ENCODE measurements at places on chromosomes 16 and 17.
A peak's percentile ranks its signal among the peaks of the same experiment; 100 is the strongest.

DNA sequence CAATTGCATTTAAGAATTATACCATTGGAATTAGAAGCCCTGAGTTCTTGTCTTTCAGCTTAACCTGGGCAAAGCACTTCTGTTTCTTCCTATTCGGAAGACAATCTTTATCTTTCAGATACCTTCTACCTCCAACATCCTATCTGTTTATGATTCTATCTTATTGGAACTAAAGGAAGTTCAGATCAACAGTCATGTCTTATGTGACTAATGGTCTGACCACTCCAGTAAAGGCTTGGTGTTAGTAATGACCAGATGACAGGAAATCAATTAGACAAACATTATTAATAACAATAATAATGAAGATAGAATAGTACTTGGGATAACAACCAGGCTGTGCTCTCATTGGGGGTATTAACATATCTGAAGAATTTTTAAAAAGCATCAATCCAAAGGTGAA is 11.3 kb downstream of the HS3ST3A1 start:
- DNase-seq, result no peak

- DNase-seq, result no peak
Observed at GRCh38 chr17:79951361-79952264, 84.1 kb downstream of the TBC1D16 start.

- peak; percentile 16 for DNase-seq
Observed at GRCh38 chr16:56121156-56121500, 70.2 kb upstream of the GNAO1 start.

DNA sequence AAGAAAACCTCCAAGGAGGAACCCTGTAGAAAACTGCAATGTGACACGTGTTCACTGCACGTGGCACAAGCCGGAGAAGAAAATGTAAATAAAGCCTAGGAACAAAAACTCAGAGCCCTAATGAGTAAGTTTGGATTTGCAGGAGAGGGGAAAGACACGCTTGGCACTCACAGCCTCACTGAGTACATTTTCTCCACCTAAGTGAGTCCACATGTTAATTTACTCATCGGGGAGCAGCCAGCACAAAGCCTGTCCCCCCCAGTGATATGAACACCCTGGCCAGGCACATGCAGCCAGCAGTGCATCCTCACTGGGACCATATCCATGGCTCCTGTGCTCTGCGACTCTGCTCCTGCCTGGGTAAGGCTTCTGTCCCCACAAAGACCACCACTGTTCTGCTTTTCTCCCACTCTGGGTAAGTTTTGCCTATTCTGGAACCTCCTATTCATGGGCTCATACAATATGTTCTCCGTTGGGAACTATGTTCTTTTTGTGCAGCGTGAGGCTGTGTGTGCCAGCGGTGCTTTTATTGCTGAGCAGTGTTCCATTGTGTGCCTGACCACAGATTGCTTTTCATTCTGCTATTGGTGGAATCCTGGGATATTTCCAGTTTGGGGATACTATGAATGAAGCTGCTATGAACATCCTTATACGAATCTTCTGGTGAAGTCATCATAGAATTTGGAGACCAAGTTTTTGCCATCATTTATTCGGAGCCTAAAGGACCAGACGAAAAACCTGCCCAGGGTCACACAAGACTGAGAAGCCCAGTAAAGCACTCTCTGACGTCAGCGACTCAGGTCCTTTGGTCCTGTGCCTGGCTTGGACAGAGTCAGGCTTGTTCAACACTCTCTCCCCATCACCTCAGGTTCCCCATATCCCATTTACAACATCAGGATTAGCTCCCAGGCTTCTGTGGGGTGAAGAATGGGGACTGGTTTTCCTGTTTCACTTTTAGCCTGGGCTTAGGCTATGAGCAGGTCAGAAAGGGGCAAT is 53.3 kb downstream of the RNF112 start:
- DNase-seq, result no peak

GRCh38 chr17:61368832-61369450 is 30.7 kb upstream of the TBX2 start:
- no peak for DNase-seq

GRCh38 chr16:88409296-88410065 is 26.7 kb downstream of the ZNF469 start:
- no peak for DNase-seq

GRCh38 chr17:63928172-63928666 is 3.9 kb downstream of the CD79B start:
- DNase-seq, result no peak

DNA sequence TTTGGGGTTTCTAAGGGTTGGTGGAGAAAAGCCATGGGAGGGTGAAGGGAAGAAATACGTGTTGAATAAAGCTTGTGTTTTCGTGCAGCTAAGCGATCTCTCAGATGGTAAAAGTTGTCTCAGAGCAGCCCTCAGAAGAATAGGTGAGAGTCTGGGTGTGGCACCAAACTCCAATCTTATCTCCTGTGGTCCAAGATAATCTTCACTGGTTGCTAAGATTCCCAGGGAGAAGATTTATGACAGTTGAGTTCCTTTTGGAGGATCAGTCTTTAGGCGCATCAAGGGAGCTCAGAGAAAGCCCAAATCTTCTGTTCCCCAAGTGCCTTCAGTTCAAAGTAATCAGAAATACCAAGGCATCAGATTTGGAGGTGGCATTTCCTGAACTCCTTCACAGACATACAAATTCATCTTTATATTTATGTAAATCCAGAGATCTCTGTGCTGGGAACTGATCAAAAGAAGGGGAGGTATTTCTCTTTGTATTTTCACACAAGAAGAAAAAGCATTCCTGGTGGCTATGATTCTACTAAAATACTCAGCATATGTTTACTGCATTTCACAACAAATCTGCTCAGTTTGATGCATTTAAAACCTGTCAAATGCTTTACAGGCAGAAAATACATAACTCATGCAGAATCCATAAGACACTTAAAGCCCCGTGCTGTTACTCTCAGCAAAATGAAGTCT is 102.9 kb downstream of the ABCC12 start:
- no peak for DNase-seq

DNA sequence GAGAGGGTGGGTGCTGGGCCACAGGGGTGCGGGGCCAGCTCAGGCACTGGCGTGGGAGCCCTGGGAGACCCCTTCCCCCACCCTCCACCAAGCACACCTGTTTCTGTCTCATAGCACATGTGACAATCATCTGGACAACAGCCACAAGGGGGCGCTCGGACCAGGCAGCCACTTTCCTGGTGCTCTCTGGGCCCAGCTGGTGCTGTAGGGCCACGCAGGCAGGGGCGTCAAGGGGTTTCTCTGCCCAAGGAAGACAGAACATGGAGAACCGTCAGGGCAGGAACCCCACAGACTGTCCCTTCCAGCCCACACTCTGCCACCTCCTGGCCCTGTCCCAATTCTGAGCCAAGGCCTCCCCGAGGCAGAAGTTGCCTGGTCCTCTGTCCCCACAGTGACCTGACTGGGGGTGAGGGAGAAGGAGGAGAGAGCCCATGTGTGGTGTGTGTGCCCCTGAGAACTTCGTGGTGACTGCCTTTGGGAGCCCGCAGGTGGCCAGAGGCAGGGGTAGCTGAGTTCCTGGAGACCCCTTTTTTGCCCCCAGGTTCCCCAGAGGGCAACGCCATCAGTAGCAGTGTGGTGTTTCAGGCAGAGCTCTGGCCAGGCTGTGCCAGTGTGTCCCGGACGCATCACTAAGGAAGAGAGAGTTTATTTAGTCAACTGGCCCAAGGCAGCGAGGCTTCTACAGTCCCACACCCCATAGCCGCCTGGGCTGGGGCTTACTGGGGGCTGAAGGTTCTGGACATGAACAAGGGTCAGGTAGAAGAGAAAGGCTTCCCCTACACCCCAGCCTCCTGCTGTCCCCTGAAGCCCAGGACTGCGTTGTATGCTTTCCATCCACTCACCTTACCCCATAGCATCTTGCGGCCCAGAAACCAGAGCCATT is 3.1 kb upstream of the SETD6 start:
- peak; percentile 80 for DNase-seq

DNA sequence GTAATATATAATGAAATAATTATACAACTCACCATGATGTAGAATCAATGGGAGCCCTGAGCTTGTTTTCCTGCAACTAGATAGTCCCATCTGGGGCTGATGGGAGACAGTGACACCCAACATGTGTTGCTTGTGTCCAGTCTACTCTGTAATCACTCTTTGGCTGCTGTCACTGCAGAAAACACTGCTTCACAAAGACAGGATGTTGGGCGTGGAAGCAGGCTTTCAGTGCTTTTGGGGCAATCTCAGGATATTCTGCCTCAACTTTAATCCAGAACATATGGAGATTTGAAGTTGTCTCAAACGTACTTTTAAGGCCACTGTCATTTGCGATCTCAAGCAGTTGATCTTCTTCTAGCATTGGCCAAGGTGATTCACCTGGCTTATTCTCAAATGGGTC is 94.9 kb downstream of the CYTH1 start:
- no peak for DNase-seq

DNA sequence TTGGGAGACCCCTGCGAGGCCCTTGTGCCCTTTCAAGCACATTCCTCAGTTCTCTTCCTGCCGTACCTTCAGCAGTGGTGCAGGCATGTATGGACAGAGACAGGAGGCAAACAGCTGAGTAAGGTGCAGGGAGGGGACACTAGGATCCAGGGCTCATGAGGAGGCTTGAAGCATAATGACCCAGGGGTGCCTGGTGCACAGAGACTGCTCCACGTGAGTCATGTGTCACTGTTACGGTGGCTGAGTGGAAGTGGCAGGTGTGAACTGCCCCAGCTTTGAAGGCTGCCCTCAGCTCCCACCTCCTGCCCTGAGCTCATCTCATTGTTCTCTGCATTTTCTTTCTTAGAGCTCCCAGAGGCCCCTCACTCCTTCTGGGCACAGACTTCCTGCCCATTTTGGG is 124.8 kb downstream of the NTN1 start:
- DNase-seq, result no peak

GRCh38 chr17:57309479-57309878 is 53.2 kb downstream of the MSI2 start:
- no peak for DNase-seq

- no peak for DNase-seq
Observed at GRCh38 chr16:78645657-78646056, 546.2 kb downstream of the WWOX start.

GRCh38 chr16:13333336-13333735 is 431.9 kb downstream of the SHISA9 start:
- no peak for DNase-seq

- DNase-seq, result peak; percentile 40
Observed at GRCh38 chr17:38703742-38704605, 1.1 kb upstream of the MLLT6 start.

- DNase-seq, result no peak
Observed at GRCh38 chr16:11133344-11133943, 122.6 kb downstream of the SOCS1 start.

DNA sequence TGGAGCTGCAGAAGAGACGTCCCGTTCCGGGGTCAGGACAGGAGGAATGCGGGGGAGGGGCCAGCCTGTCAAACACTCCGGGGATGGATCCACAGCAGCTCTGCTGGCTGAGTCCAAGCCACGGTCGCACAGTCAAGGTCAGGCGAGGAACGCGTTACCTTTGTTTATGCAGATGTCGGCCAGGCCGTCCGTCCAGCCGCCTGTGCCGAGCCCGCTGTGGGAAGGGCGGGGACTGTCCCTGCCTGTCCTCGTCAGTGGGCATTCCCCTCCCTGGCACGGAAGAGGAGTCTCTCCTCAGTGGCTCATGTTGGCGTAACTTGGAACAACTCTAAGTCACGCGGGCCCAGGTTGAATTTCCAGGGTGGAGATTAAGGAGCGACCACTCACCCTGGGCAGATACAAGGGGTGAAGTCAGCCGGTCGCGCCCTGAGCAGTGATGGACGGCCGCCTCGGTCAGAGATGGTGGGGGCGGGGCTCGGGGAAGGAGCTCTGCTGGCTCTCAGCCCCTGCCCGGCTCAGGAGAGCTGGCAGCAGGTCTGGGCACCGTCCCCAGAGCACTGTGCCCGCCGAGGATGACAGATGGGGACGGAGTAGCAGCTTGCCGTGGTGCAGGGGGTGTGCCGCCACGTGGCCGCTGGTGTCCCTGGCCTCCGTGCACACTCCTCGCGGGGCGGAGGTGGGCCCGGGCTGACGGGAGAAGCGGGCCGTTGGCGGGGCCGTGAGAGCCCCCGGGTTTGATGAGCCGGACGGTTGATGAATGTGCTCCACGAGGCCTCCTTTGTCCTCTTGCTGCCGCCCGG is 7.3 kb downstream of the CACNA1H start:
- no peak for DNase-seq

GRCh38 chr17:19341641-19342610 is 20.6 kb downstream of the B9D1 start:
- no peak for DNase-seq

- DNase-seq, result peak; percentile 77
Observed at GRCh38 chr17:56653877-56654276, 60.4 kb downstream of the NOG start.
